ENCODE measurements at places on chromosomes 1 and 21.

DNA sequence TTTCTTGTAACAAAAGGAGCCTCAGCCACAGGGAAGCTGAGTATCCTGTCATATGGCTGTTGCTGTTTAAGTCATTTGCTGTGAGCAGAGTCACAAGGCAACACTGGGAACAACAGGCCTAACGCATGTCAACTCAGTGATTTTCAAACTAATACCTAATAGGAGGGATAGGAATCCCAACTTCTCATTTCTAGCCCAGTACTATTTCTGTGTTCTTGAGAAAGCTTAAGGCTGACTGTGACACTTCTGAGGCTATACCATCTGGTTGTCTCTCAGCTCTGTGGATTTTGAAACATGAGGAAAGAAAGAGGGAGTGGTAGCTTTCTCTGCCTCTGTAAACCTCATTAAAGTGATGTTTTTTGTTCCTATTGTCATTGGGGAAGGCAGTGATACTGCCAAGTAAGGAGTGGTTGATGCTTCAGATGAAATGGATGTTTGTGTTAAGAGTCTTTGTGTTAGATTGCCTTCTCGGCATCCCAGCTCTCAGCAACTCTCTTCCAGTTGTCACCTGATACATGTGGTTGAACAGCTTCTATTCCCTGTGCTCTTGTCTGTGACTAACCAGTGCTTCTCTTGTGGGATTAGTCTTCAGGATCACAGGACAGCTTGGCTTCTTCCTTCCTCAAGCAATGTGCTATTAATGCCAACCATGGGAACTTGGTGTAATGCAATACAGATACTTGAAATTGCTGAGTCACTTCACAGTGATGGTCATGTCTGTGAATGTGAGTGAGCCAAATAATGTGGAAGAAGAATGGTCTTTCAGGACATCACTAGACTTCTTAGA is 166.8 kb upstream of the IVNS1ABP start:
- no peak for DNase-seq

DNA sequence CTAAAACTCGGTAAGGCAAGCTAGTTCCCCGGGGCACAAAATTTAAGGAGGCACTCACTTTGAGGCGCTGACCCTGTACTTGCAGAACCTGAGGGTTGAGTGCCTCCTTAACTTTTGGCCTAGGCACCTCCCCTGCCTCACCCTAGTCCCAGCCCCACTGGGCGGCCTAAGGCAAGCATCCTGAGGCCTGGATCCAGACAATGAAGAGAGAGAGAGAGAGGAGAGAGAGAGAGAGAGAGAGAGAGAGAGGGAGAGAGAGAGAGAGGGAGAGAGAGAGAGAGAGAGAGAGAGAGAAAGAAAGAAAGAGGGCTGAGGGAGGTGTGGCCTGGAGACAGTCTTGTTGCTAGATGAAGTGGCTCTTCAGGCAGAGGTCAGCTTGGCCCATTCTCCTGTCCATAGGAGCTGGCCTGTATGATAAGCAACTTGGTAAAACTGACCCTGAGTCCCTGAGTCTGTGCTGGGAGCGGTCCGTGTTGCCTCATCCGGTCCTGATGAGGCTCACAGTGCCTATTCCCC is 7.4 kb upstream of the LRRN2 start:
- DNase-seq = no peak

GRCh38 chr1:172818841-172819527 is 160.1 kb downstream of the FASLG start:
- DNase-seq = no peak

DNA sequence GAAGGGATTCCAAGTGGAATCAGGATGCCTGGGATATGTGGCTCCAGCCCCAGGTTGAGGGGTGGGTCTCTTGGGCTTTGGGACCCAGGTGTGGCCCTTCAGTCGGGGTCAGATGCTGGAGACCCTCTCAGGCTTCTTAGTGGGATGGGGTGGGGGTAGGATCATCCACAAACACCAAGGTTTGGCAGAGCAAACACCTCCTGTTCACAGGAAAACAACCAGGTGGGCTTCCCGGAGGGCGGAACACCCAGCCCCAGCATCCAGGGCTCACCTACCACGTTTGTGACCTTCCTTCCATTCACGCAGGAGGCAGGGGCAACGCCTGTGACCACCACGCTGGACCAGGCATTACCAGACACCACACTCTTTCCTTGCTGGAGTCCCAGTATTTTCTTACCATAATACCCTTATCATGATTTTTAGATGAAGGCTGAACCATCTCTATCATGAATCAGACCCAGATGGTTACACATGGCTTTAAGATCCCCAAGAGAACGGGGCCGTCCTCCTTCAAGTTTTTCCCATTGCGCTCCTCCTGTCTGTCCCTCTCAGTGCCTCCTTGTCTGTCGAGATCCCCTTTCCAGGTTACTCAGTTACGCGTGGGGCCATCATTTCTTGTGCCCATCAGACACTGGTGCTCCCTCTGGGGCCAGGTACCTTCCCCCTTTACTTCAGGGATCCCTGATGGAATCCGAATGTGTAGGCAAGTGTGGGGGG is 428.2 kb downstream of the NPHP4 start:
- DNase-seq = no peak

DNA sequence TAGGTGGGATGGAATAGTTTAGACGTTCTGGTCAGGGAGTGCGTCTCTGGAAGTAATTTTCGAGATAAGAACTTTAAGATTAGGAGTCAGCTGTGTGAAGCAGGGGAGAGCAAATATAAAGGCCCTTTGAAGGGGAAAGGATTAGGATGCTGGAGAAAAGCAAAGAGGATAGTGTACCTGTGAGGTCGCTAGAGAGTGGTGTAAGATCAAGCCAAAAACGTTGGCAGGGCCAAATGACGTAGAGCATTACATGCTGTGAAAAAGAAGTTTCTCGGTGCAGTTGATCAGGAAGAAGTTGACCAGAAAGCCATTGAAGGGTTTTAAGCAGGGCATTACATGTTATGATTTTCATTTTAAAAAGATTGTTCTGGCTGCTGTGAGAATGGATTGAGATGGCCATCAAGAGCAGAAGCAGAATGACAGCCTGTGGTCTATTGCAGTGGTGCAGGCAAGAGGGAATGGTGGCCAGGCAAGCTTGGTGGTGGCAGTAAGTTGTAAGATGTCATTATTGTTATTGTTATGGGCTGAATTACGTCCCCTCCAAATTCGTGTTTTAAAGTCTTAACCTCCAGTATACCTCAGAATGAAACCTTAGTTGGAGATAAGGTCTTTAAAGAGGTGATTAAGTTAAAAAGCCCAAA is 113.6 kb upstream of the KIF26B start:
- DNase-seq = no peak

DNA sequence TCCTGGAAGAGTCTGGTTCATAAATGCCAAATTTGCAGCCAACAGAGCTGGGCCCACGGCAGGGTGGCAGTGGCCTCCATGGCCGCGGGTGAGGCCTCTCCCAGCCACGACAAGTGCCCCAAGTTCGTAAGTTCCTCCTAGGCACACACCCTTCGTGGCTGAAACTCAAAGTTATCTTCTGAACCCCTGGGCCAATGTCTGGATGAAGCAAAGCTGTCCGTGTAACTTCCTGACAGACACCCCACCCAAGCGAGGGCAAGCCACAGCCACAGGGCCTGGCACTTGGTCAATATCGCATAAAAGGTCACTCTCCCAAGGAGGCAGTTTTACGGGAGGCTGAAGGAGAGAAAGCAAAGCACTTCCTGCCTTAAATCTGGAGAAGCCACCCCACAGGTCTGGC is 27.8 kb upstream of the GPR153 start:
- no peak for DNase-seq

DNA sequence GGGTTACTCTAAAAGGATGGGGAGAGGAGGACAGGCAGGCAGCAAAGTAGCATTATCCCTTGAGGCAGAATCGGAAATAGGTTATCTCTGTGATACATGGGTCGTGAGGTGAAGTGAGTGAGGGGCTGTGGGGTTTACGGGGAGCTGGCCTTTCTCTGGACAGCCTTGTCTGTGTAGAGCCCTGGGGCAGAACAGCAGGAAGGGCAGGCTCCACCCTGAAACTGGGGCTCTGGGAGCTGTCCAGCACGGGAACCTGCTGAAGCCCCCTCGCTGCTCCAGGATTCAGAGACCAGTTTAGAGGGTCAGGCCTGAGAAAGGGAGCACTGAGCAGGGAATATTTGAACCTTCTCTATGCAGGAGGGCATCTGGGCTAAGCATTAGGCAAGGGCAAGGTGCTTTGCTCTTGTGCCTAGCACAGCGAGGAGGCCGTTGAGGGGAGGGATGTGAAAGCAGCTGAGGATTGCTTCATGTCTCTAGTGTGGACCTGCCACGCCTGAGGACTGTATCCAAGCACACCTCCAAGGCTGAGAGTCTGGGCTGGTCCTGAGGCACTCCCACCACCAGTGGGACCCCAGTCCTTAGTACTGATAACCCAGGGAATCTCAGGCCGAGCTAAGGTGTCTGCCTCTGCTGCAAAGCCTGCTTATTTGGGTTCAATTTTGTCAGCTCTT is 55.8 kb downstream of the NAV1 start:
- no peak for DNase-seq

DNA sequence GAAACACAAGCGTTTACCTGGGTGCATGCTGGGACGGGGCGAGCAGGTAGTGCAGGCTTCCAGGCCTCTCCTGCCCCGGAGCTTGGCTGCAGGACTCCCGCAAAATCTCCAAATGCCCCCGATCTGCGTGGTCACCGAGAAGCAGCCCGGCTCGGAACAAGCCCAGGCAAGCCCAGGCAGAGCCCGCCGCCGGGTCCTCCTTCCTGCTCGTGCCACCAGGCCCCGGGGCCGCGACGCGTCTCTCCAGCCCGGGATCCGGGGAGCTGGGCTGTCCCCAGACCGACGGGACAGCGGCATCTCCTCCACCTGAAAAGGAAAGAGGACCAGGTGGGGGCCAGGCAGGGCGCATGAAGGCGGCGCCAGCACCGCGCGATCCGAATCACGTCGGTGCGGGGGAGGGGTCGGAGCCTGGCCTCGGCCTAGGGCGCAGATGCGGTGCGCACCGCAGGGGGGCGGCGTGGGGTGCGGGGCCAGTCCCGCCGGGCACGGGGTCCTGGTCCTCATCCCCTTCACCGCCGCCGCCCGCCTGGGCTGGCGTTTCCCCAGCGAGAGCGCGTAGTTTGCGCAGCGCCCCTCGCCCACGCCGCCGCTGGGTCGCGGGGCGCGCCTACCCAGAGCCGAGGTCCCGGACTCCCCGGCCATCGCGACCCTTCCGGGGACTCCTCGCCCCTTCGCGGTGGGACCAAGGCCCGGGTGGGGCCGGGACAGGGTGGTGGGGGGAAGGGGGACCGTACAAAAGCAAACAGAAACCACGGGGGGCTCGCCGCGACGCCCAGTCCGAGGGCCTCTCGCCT is 52.4 kb upstream of the H6PD start:
- no peak for DNase-seq

GRCh38 chr1:33649759-33650158 is 177.3 kb downstream of the ZSCAN20 start:
- no peak for DNase-seq

- DNase-seq = no peak
Observed at GRCh38 chr1:65539266-65540131, 119.0 kb downstream of the LEPR start.

GRCh38 chr1:164637461-164638375 is 78.7 kb downstream of the PBX1 start:
- DNase-seq = no peak

GRCh38 chr1:244316407-244316806 is 135.3 kb downstream of the ADSS2 start:
- no peak for DNase-seq

- DNase-seq = no peak
Observed at GRCh38 chr1:180181048-180181447, 26.4 kb downstream of the QSOX1 start.

GRCh38 chr1:209363112-209363511 is 220.4 kb upstream of the CAMK1G start:
- DNase-seq = no peak

DNA sequence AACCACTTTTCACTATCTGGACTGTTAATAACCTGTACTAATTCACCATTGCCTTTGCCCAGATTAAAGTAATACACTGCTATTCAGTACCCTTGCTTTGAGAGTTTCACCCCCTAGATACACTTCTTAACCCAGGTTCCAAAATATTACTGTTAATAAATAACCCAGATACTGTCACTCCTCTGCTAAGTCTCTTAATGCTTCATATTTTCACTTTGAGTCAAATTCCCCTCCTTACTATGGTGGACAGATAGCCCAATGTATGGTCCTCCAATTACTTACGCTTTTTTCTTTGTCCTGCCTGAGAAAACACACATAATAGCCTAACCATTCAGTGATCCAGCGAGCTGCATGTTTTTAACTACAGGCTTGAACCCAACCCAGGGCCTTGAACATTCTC is 152.5 kb downstream of the NEGR1 start:
- DNase-seq = no peak

GRCh38 chr1:6248932-6249738 is 5.2 kb downstream of the HES3 start:
- DNase-seq = no peak

GRCh38 chr1:5427026-5427613 is 565.1 kb downstream of the NPHP4 start:
- no peak for DNase-seq

DNA sequence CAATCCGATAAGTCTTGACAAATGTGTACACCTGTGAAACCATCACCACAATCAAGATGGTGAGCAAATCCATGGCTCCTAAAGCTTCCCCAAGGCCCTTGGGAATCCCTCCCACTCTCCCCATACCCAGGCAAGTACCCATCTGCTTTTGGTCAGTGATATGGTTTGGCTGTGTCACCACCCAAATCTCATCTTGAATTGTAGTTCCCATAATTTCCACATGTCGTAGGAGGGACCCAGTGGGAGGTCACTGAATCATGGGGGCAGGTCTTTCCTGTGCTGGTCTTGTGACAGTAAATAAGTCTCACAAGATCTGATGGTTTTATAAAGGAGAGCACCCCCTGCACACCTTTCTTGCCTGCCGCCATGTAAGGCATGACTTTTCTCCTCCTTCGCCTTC is 14.6 kb upstream of the GUCA2B start:
- DNase-seq = no peak

- DNase-seq = no peak
Observed at GRCh38 chr21:32022146-32022545, 149.3 kb downstream of the HUNK start.

DNA sequence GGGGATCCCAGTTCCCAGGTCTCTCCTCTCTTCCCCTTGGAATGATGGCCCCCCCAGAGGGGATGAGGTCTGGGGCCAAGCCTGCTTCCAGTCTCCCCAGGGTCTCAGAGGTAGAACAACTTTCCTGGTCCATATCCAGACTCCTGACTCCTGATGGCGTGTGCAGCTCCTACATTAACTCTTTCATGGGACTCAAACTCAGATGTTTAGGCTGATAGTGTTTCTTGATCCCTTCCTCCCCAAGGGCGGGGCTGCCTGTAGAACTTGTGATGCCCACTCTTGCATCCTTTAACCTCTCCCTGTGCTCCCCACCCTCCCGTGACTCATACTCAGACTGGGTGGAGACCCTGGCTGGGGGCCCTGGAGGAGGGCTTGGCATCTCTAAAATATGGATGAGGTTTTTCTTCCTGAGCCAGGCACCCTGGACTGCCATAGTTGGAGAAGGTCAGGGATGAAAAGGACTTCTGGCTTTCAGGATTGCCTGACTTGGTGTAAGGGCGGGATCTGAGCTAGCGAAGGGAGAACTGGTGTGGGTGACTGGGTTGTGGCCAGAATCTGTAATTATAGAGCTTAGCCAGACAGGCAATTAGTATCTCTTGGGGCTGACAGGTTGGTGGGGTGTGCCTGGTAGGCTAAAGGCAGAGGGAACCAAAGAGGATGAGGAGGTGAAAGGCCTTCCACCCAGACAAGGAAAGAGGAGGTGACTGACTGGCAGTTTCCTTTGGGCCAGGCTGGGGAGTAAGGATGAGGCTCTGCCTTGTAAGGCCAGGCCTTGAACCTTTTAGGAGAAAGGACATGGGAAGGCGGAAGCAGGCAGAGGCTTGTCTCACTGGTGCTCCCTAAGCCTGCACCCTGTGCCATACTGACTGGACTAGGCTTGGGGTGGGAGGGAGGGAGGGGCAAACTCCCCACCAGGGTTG is 1.5 kb downstream of the ATP8B2 start:
- DNase-seq = no peak

- no peak for DNase-seq
Observed at GRCh38 chr1:6102532-6102845, 56.8 kb downstream of the KCNAB2 start.
